ENCODE measurements at places on chromosomes 16 and 17.

DNA sequence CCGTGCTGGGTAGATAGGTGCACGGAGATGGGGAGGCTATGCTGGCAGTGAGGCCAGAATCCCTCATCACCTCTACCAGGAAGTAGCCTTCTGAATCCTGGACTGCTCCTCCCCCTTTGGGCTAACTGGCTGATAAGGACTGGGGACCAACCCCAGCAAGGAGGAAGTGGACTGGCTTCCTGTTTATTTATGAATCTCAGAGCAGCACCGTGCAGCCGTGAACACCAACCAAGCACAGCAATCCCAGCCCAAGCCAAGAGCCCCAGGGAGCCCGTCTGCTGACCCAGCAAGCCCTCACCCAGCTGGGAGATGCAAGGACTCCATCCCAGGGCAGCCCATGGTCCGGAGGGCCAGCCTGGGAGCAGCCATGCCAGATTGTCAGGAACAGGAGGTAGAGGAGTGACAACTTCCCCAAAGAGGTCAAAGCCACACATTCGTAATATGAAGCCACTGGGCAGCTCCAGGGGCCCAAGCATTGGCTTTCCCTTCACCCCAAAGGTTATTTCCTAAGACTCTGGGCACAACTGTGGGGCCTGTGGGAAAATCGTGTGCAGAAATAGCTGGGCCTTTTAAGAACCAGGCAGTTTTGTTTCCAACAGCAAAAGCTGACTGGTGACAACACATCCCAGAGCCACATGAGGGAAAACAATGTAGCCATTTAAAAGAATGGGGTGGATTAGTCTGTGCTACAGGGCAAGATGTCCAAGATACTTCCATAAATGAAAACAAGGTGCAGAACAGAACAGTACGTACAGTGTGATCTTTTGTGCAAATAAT is 23.9 kb downstream of the PHB1 start:
- peak; percentile 20 for DNase-seq

GRCh38 chr16:57304169-57305061 is 19.9 kb upstream of the PLLP start:
- DNase-seq = no peak

DNA sequence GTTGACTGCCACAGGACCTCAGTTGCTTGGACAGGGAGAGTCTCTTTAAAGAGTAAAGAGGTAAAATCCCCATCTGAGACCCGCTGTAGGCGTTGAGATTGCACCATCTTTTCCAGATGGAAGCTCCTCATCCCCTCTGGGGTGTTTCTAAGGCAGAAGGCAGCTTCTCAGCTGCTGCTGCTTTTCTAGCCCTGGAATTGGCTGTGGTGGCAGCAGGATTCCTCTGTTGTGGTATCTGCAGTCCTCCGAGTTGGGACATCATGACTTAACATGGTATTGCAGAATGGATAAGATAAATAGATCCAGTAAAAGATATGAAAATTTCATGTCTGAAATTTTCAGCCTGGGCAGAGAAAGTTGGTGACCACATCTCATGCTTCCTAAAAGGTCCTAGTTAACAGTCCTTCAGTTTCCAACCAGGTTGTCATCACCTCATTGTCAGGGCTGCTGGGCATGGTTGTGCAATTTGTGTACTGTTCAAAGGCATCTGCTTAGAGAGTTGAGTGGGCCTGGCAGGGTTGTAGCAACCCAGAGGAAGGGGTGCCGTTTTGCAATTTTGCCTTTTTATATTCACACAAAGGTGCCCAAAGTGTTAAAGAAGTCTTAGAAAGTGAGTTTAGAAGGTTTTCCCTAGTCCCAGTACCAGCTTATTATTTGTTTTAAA is 150.4 kb downstream of the SPECC1 start:
- no peak for DNase-seq

GRCh38 chr17:75047398-75048098 is 523 bp downstream of the KCTD2 start:
- DNase-seq = no peak

- DNase-seq = no peak
Measured at GRCh38 chr16:87570938-87571867, 31.1 kb upstream of the JPH3 start.

DNA sequence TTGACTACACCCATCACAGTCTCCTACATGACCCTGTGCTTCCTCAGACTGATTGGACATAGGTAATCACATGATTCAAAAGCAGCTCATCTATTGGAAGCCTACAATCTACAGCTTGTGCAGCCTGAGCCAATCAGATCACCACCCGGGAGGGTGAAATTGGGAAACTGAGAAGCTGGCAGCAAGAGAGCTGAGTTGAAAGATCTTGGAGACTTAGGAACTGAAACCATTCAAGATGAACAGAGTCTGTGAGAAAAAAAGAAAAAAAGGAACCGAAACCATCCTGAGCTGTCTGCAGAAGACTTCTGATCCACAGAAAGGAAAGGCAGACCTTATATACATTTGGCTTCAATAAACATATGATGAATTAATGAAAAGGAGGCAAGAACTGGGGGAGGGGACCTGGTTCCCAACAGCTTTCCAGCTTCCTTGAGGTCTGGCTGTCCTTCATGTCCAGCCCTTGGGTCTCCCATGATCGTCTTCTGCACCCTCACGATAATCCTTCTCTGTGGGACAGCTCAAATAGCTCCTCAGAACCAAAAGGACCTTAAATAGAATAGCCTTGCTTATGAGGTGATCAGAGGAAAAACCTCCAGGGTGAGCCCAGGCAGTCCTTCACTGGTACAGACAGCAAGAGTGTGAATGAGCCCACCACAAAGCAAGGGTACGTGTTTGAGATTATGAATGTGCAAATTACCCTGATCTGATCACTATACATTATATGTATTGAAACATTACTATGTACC is 32.6 kb downstream of the PLXDC1 start:
- no peak for DNase-seq

DNA sequence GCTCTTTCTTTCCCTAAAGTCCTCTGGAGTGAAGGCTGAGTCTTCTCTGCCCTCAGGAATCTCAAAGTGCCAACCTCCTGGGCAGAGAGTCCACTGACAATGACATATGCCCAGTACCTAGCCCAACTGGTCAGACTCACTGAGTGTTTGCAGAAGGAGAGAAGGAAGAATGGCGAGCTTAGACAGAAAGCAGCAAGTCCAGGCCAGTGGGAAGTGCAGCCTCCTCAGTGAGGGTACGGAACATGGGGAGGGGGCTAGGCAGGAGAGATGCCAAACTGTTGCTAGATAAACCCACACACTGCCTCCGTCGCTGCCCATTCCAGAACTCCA is 678 bp downstream of the EXOC7 start:
- no peak for DNase-seq

GRCh38 chr17:42174126-42174783 is 6.7 kb downstream of the KCNH4 start:
- no peak for DNase-seq

- no peak for DNase-seq
Measured at GRCh38 chr17:76783146-76783545, 45.2 kb downstream of the MFSD11 start.

GRCh38 chr16:53960050-53960812 is 256.3 kb downstream of the FTO start:
- no peak for DNase-seq

GRCh38 chr16:559411-560203 is 587 bp upstream of the PRR35 start:
- no peak for DNase-seq

- DNase-seq = no peak
Measured at GRCh38 chr17:64008346-64008745, 10.2 kb downstream of the PRR29 start.

Data from GDM1 (cell line).